ENCODE measurements at places on chromosomes 11 and 22. TPM values are rescaled to one million over a fixed set of nuclear protein-coding genes. Genes with fewer than 3 reads are reported as not detected.

SMC1B gene
- polyA plus RNA-seq = 0.24 TPM

RAB38 gene
- 1.3 TPM for polyA plus RNA-seq

SMIM38 gene
- 0.35 TPM for polyA plus RNA-seq

TEX54 gene
- polyA plus RNA-seq = not detected

MISFA gene
- 7.0 TPM for polyA plus RNA-seq

E2F8 gene
- 20.6 TPM for polyA plus RNA-seq

FZD4 gene
- polyA plus RNA-seq = 38.3 TPM

TMPRSS13 gene
- 0.10 TPM for polyA plus RNA-seq

C11orf87 gene
- 3.3 TPM for polyA plus RNA-seq

HPX gene
- polyA plus RNA-seq = 0.87 TPM

MPPED2 gene
- polyA plus RNA-seq = 8.3 TPM

RFPL2 gene
- polyA plus RNA-seq = not detected

GPHA2 gene
- not detected for polyA plus RNA-seq

UBQLN3 gene
- polyA plus RNA-seq = not detected

JRKL gene
- polyA plus RNA-seq = 12.7 TPM

RNF26 gene
- 17.7 TPM for polyA plus RNA-seq

ATG16L2 gene
- polyA plus RNA-seq = 15.0 TPM

SCGB1C1 gene
- not detected for polyA plus RNA-seq

TRIM48 gene
- polyA plus RNA-seq = not detected

RFPL1 gene
- 0.44 TPM for polyA plus RNA-seq

MRGPRG gene
- not detected for polyA plus RNA-seq

FOLR1 gene
- polyA plus RNA-seq = 2.9 TPM

CSNK2A3 gene
- polyA plus RNA-seq = 0.82 TPM

KRTAP5-8 gene
- not detected for polyA plus RNA-seq

PANX3 gene
- 0.12 TPM for polyA plus RNA-seq

NXPE4 gene
- not detected for polyA plus RNA-seq

NXPE1 gene
- polyA plus RNA-seq = not detected

DAGLA gene
- polyA plus RNA-seq = 5.6 TPM

MMP12 gene
- not detected for polyA plus RNA-seq

MMP10 gene
- polyA plus RNA-seq = not detected

PRCP gene
- polyA plus RNA-seq = 133 TPM

IGHMBP2 gene
- 10.9 TPM for polyA plus RNA-seq

SCT gene
- polyA plus RNA-seq = 60.9 TPM

OR6M1 gene
- polyA plus RNA-seq = not detected

XBP1 gene
- 90.1 TPM for polyA plus RNA-seq

SART1 gene
- 34.1 TPM for polyA plus RNA-seq

KREMEN1 gene
- polyA plus RNA-seq = 85.6 TPM

C11orf65 gene
- polyA plus RNA-seq = 0.76 TPM

OR56B4 gene
- polyA plus RNA-seq = not detected

Measured in muscle of back (tissue), 13 donors.